Activated CD4-positive, alpha-beta T cell treated with anti-CD3 and anti-CD28 coated beads, Interleukin-2, amount 10 ng/mL, durations not matched to agents 7 days and 5 days (primary cell): ENCODE measurements at places on chromosomes 3 and 15. TPM values are rescaled to one million over a fixed set of nuclear protein-coding genes. Genes with fewer than 3 reads are reported as not detected.

DNA sequence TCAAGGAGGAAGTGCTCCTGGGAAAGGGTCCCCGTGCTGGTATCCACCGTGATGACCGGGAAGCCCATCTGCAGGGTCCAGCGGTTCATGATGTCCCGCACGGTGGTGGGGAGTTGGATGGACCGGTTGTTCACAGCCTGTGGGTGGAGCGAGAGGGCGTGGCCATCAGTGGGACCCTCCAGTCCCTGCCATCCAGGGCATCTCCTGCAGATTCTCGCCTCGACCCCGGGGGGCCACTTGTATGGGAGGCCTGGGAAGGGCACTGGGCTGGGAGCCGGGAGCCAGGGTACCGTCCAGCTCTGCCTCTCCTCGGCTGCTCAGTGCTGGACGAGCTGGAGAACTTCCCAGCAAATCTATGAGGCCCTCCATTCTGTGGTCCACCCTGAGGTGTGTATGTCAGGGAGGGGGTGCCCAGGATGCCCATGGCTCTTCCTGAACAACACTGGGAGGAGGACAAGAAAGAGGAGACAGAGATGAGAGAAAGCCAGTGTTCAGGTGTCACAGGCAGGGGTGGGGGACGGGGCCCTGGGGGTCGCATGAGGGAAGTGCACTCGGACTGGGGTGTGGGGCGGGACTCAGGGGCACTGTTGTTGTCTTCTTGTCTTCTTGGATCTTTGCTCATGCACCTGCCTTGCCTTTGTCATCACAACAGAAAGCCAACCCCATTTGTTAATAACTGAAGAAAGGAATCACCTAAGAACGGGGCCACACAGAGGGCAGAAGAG, 13.0 kb downstream of the ANPEP start:
- H3K4me1 ChIP-seq, result peaks cover 2% of the 10 kb centered on the region
- H3K27me3 ChIP-seq, result peaks cover 3% of the 10 kb centered on the region
- H3K27ac ChIP-seq, result no peak overlapping the region
- no peak overlapping the region for H3K4me3 ChIP-seq
- DNase-seq, result no peak

GRCh38 chr15:96125721-96126415, 204.6 kb upstream of the NR2F2 start:
- no peak for DNase-seq
- no peaks in the 10 kb centered on the region for H3K4me1 ChIP-seq
- H3K4me3 ChIP-seq, result no peak overlapping the region

DNA sequence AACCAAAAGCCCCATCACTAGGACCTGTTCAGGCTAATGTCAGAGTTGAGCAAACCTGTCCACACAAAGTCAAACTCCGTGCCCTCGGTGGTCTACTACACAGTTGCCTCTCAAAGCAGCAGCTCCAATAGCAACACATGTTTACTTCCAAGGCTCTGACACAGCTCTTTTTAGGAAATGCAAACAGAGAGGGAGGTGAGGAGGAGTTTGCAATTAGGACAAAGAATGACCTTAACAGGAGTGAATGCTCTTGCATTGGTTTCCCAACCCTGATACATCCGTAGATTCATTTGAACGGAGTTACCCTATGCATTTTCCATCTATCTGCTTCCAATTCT, 64.8 kb upstream of the GOLGA8B start:
- peaks cover 26% of the 10 kb centered on the region for H3K27me3 ChIP-seq
- no peak overlapping the region for H3K4me3 ChIP-seq
- H3K4me1 ChIP-seq, result peaks cover 2% of the 10 kb centered on the region
- H3K36me3 ChIP-seq, result no peaks in the 10 kb centered on the region

GRCh38 chr15:93018574-93018973, 70.4 kb downstream of the RGMA start:
- H3K4me1 ChIP-seq, result peaks cover 75% of the 10 kb centered on the region
- DNase-seq, result no peak
- H3K36me3 ChIP-seq, result peaks cover 87% of the 10 kb centered on the region
- no peaks in the 10 kb centered on the region for H3K27me3 ChIP-seq

DNA sequence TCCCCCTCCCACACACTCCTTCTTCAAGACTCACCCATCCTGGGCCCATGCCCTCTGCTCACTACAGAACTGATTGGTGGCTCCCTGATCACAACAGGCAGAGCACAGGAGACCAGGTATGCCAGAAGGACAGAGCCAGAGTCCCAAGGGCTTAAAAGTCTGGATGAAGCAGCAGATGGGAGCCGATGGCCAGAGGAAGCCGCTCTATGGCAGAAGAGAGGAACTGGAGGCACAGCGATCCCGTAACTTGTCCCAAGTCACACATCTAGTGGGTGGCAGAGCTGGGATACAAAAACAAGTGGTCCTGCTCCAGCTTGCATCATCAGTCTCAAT, 20.7 kb downstream of the ITGA11 start:
- no peaks in the 10 kb centered on the region for H3K36me3 ChIP-seq
- H3K4me3 ChIP-seq, result no peak overlapping the region
- DNase-seq, result no peak
- peaks cover 3% of the 10 kb centered on the region for H3K4me1 ChIP-seq
- H3K27me3 ChIP-seq, result peaks cover 6% of the 10 kb centered on the region

DNA sequence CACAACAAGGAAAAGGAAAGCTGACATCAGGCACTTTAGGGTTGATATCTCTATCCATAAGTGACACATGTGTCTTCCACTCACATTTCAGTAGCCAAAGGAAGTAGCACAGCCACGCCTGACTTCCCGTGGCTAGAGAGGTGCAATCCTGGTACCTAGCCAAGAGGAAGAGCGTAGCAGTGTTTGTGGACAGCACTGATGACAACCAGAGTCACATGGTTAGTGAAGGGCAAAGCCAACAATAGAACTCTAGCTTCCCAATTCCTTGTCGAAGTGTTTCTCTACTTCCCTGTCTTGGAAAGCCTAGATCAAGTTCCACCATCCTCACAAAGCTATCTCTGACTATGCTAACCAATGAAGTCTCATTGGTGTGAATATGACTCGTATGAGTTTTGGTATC, 189.2 kb downstream of the RSL24D1 start:
- no peak for DNase-seq
- no peak overlapping the region for H3K27ac ChIP-seq
- H3K27me3 ChIP-seq, result peaks cover 4% of the 10 kb centered on the region
- no peaks in the 10 kb centered on the region for H3K4me1 ChIP-seq

- no peak for DNase-seq
- no peaks in the 10 kb centered on the region for H3K36me3 ChIP-seq
- H3K27ac ChIP-seq, result no peak overlapping the region
- H3K27me3 ChIP-seq, result no peaks in the 10 kb centered on the region
- peaks cover 28% of the 10 kb centered on the region for H3K4me1 ChIP-seq
Observed at GRCh38 chr3:18847583-18848197, 300.6 kb upstream of the KCNH8 start.

The TMEM42 gene
- 10.7 TPM for total RNA-seq

The ACKR4 gene
- total RNA-seq, result 0.10 TPM

The TAGLN3 gene
- 0.33 TPM for total RNA-seq

DNA sequence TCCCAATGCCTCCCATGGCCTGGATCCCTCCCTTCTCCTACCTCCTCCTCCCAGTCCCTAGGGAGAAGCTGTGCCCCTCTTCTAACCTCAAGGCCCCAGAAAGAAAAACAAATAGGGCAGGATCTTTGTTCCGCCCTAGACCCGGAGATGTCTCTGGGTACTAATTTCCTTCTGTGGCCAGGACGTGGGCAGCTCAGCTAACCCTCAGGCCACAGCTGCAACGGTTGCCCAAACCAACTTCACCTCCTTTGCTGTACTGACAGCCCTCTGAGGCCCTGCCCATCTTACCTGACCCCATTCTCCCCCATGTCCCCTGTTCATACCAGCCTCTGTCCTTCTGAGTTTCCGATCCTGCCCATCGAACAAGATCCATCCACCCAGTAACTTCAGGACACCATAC, 70.7 kb downstream of the SRGAP3 start:
- no peaks in the 10 kb centered on the region for H3K27me3 ChIP-seq
- H3K36me3 ChIP-seq, result peaks cover 12% of the 10 kb centered on the region
- DNase-seq, result peak; percentile 25
- peak overlapping the region; percentile 72 for H3K27ac ChIP-seq
- H3K4me1 ChIP-seq, result peaks cover 56% of the 10 kb centered on the region

GRCh38 chr3:12316729-12317351, 28.0 kb downstream of the PPARG start:
- no peaks in the 10 kb centered on the region for H3K4me1 ChIP-seq
- H3K27me3 ChIP-seq, result peaks cover 3% of the 10 kb centered on the region
- no peak overlapping the region for H3K27ac ChIP-seq
- DNase-seq, result no peak

The SKOR1 gene
- 0.30 TPM for total RNA-seq

The DCLK3 gene
- total RNA-seq, result not detected

GRCh38 chr15:77535845-77536244, 96.9 kb downstream of the LINGO1 start:
- no peaks in the 10 kb centered on the region for H3K4me1 ChIP-seq
- H3K4me3 ChIP-seq, result no peak overlapping the region
- H3K27me3 ChIP-seq, result peaks cover 7% of the 10 kb centered on the region
- DNase-seq, result no peak
- H3K27ac ChIP-seq, result no peak overlapping the region

- peak overlapping the region; percentile 19 for H3K27ac ChIP-seq
- peaks cover 30% of the 10 kb centered on the region for H3K4me1 ChIP-seq
- H3K36me3 ChIP-seq, result no peaks in the 10 kb centered on the region
- DNase-seq, result no peak
- peaks cover 2% of the 10 kb centered on the region for H3K27me3 ChIP-seq
Observed at GRCh38 chr3:14373753-14374376, 28.5 kb upstream of the SLC6A6 start.

The ZCWPW2 gene
- 0.50 TPM for total RNA-seq

The NR2E3 gene
- not detected for total RNA-seq

The RHOV gene
- total RNA-seq, result not detected

GRCh38 chr3:110593749-110594148, 477.9 kb upstream of the NECTIN3 start:
- H3K4me1 ChIP-seq, result no peaks in the 10 kb centered on the region
- no peaks in the 10 kb centered on the region for H3K36me3 ChIP-seq
- H3K27ac ChIP-seq, result no peak overlapping the region

- H3K4me3 ChIP-seq, result no peak overlapping the region
- peaks cover 4% of the 10 kb centered on the region for H3K27me3 ChIP-seq
- no peak for DNase-seq
- no peak overlapping the region for H3K27ac ChIP-seq
Observed at GRCh38 chr3:114411811-114412803, 118.3 kb downstream of the TIGIT start.

GRCh38 chr3:152823781-152824180, 11.2 kb upstream of the P2RY1 start:
- no peaks in the 10 kb centered on the region for H3K4me1 ChIP-seq
- no peak for DNase-seq
- H3K27me3 ChIP-seq, result peaks cover 4% of the 10 kb centered on the region
- H3K27ac ChIP-seq, result no peak overlapping the region
- H3K36me3 ChIP-seq, result no peaks in the 10 kb centered on the region

DNA sequence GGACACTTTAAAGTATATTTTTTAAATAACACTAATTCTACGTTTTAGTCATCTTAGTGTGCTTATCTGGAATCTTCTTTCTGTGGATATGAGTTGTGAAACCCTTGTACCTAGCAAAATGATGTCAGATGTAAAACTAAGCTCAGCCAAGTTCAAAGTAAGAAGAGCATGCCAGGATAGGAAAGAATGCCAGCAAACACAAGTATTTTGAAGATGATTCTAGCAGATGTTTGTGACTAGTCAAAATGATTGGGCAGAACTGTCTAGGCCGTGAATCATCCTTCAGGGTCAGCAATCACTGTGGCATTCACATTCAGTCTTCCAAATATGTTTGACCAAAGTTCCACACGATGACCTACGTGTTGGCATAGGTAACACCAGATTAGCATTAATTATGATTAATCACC, 5.4 kb upstream of the PLOD2 start:
- no peak overlapping the region for H3K27ac ChIP-seq
- no peak overlapping the region for H3K4me3 ChIP-seq
- H3K27me3 ChIP-seq, result peaks cover 40% of the 10 kb centered on the region

GRCh38 chr15:72281713-72282112, 9.4 kb upstream of the PARP6 start:
- peaks cover 4% of the 10 kb centered on the region for H3K27me3 ChIP-seq
- H3K36me3 ChIP-seq, result no peaks in the 10 kb centered on the region
- no peak overlapping the region for H3K27ac ChIP-seq
- DNase-seq, result no peak

GRCh38 chr15:60324706-60325438, 72.9 kb downstream of the ANXA2 start:
- no peak for DNase-seq
- peaks cover 8% of the 10 kb centered on the region for H3K4me1 ChIP-seq
- H3K27ac ChIP-seq, result no peak overlapping the region
- no peaks in the 10 kb centered on the region for H3K36me3 ChIP-seq
- no peak overlapping the region for H3K4me3 ChIP-seq

DNA sequence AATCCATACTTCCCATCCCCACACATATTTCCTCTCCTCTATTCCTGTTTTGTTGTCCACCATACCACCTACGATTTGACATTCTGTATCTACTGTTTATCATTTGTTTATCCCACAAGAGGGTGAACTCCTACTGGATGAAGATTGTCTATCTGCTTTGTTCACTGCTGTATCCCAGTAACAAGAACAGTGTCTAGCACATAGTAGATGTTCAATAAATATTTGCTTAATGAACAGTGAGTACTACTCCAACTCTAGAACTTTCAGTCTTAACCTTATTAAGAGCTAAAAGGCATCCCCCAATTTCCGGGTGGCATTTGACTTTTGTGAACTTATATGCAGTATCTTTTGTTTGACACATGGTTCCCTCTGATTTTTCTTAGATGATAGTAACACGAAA, 1.3 kb downstream of the PYGO1 start:
- DNase-seq, result no peak
- H3K4me3 ChIP-seq, result no peak overlapping the region
- peaks cover 47% of the 10 kb centered on the region for H3K27me3 ChIP-seq
- H3K36me3 ChIP-seq, result peaks cover 2% of the 10 kb centered on the region

- H3K36me3 ChIP-seq, result no peaks in the 10 kb centered on the region
- H3K4me3 ChIP-seq, result no peak overlapping the region
- DNase-seq, result no peak
- H3K27ac ChIP-seq, result no peak overlapping the region
Observed at GRCh38 chr3:50533316-50533715, 29.9 kb upstream of the CACNA2D2 start.

- no peak overlapping the region for H3K4me3 ChIP-seq
- DNase-seq, result no peak
- H3K27ac ChIP-seq, result no peak overlapping the region
Observed at GRCh38 chr3:64917914-64918453, 230.2 kb upstream of the ADAMTS9 start.

GRCh38 chr3:167120828-167121227, 259.3 kb downstream of the ZBBX start:
- H3K27ac ChIP-seq, result no peak overlapping the region
- no peaks in the 10 kb centered on the region for H3K27me3 ChIP-seq
- DNase-seq, result no peak
- no peak overlapping the region for H3K4me3 ChIP-seq
- H3K36me3 ChIP-seq, result no peaks in the 10 kb centered on the region
- H3K4me1 ChIP-seq, result no peaks in the 10 kb centered on the region

- H3K4me3 ChIP-seq, result no peak overlapping the region
- DNase-seq, result no peak
- H3K27ac ChIP-seq, result no peak overlapping the region
- H3K36me3 ChIP-seq, result no peaks in the 10 kb centered on the region
- H3K4me1 ChIP-seq, result peaks cover 53% of the 10 kb centered on the region
Observed at GRCh38 chr15:85027033-85027380, 45.4 kb downstream of the PDE8A start.
